Left renal cortex interstitium (tissue), 4 donors: ENCODE measurements at places on chromosomes 7 and 10. TPM values are rescaled to one million over a fixed set of nuclear protein-coding genes. Genes with fewer than 3 reads are reported as not detected.

DNA sequence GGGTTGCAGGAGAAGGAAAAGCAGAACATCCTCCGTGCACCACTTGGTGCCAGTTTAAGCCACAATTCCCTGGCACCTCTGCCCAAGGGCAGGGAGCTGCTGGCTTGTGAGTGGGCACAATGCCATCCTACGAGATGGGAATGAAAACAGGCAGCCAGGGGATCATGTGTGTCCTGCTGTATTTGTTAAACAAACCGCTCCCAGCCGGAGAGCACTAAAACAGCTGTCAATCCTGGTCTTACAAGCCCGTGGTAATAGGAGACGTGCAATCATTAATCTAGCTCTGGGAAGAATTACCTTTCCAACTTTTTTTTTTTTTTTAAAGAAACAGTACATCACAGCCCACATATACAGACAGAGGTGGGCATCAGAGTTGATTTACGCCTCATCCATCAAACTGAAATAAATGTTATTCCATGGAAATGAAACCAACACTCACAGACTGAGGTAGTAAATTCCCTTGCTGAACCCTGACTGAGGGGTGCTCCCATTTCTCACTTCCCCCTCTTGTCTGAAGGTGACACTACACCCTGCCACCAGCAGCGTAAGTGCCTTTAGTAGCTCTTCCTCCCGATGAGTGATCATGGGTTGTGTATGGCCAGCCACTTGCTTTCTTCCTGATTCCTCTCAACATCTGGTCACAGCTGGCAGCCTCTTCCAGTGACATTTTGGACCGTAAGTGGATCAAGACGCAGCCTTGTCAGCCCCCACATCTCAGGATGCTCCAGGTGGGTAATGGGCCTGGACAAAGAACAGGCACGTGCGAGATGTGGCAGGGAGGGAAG lies 143.8 kb downstream of the TEX36 start:
- peak; percentile 59 for DNase-seq

GRCh38 chr7:73703757-73704639 lies 15.5 kb downstream of the STX1A start:
- peak; percentile 51 for DNase-seq

PKD1L1 gene
- 0.22 TPM for polyA plus RNA-seq

NEURL1 gene
- polyA plus RNA-seq = 1.9 TPM

DNA sequence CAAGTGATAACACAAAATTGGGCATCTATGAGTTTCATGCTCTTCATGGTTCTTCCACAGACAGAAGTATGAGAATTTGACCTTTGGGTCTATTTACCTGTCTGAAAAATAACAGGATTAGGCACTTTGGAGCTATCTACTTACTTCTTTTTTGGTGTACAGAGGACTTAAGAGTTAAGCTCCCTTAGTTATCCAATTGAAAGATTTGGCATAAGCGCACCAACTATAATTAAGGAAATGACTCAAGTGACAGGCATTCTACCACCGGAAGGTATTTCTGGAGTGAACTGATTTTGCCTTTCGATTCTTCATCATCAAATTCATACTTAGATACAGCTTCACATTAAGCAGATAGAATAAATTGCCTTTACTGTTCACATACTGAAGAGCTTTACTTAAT lies 43.9 kb downstream of the IFIT5 start:
- no peak for DNase-seq

GRCh38 chr7:39952374-39952773 lies 2.3 kb downstream of the CDK13 start:
- DNase-seq = no peak

DNA sequence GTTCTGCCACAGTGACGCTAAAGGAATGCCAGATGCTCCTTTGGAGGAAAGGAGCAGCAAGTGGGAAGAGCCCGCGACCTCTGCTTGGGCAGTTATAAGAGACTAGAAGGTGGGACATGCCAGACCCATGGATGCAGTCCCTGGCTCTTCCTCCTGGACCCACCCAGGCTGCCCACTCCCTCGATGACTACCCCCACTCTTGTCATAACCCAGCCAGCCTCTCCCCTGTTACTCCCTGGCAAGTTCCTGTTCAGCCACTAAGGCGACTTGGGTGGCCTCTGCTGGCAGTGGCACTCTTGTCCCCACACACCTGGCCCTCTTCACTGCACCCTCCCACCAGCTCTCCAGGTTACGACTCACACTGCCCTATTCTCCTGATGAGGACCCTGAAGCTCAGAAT lies 33.5 kb downstream of the COL13A1 start:
- no peak for DNase-seq

IQUB gene
- 4.3 TPM for polyA plus RNA-seq

- no peak for DNase-seq
Observed at GRCh38 chr10:24384954-24385353, 176.0 kb downstream of the KIAA1217 start.
